ENCODE measurements at places on chromosomes 12 and 14. TPM values are rescaled to one million over a fixed set of nuclear protein-coding genes. Genes with fewer than 3 reads are reported as not detected.

The SIVA1 gene
- 297 TPM for polyA plus RNA-seq

The MLEC gene
- polyA plus RNA-seq, result 32.7 TPM

DNA sequence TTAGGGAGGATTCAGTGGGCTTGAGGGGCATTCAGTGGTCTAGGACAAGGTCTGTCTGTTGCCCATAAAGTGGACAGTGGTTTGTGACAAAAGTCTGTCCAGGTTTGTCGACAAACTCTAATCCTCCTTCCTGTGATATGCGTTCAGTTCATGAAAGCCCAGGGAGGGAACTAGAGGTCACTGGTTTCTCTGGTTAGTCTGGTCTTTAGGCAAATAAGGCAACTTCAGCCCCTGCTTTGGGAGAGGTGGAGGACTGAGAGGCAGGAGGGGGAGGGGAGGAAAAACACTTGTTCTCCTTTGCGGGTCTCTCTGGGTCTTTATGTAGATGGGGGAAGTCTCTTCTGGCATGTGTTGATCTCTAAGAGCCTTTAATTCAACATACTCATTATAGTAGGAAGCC is 235.1 kb upstream of the PWP1 start:
- no peak for DNase-seq

GRCh38 chr12:99131751-99132199 is 486.7 kb downstream of the APAF1 start:
- DNase-seq, result no peak

GRCh38 chr12:130615861-130616345 is 100.2 kb downstream of the RIMBP2 start:
- DNase-seq, result no peak
